Forelimb muscle (tissue), 1 donor: ENCODE measurements at places on chromosomes 5 and 9.

GRCh38 chr9:105658351-105658750, 3.9 kb upstream of the TAL2 start:
- no peak for DNase-seq

DNA sequence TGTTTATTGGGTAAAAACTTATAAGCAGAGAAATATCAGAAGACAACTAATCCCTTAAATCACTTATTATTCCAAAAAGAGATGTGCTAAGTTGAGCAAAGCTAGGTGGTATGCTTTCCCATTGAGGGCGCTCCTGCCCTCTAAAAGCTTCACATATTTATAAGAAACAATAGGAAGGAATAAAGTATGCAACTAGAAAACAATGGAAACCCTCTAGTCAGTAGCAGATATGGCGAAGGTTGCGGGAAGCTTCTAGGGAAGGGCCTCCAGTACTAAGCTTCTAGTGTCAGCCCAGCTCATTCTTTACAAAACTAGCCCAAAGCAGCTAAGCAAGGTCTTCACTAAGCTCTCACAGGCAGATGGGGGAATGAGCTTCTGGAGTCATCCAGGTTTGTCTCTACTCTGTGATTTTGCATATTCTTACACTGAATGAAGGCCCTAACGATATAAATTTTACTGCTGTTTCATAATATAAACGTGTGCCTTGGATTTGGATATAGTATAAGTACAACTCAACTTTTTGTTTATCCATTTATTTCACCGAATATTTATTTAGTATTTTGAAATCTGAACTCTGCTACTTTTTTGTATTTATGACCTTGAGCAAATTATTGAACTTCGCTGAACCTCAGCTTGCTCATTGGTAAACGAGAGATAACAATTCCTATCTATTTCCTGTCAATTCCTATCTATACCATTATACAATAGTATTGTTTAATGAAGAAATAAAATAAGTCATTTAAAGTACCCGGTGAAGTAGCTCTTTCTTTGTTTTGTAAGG, 571.4 kb downstream of the ELAVL2 start:
- no peak for DNase-seq

- DNase-seq: no peak
Measured at GRCh38 chr5:167147879-167148278, 1143.6 kb upstream of the WWC1 start.

GRCh38 chr5:94223235-94223634, 395.2 kb downstream of the KIAA0825 start:
- DNase-seq: no peak

GRCh38 chr9:18698992-18699391, 225.0 kb downstream of the ADAMTSL1 start:
- no peak for DNase-seq

GRCh38 chr5:150190987-150191386, 1.1 kb downstream of the SLC6A7 start:
- DNase-seq: no peak

GRCh38 chr9:132547052-132547431, 35.4 kb upstream of the BARHL1 start:
- no peak for DNase-seq

GRCh38 chr5:54844905-54845566, 140.4 kb downstream of the ESM1 start:
- no peak for DNase-seq

DNA sequence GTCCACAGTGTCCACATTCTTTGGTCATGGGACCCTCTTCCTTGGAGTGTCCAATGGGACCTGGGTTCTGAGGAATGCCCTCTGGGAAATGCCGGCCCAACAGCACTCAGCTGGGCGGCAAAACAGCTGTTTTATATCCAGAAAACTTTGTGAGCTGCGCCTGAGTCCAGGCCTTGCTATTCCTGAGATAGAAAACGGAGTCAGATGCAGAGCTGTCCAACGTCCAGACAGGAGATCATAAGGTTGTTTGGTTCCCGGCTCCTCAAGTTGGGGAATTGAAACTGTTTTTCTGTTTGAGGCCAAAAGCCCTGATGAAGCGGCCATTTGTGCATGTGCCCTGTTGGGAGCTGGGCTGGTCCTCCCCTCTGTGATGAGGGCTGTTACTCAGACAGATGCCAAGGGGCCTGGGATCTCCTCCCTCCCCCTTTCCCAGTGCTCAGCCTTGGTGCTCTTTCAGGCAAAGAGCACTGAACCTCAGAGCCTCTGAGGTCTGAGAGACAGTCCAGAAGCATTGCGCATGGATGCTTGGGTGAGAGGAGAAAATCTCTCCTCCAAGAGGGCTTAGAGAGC, 66.6 kb upstream of the GARNL3 start:
- DNase-seq: no peak

GRCh38 chr5:142836048-142836447, 65.9 kb downstream of the ARHGAP26 start:
- DNase-seq: no peak

DNA sequence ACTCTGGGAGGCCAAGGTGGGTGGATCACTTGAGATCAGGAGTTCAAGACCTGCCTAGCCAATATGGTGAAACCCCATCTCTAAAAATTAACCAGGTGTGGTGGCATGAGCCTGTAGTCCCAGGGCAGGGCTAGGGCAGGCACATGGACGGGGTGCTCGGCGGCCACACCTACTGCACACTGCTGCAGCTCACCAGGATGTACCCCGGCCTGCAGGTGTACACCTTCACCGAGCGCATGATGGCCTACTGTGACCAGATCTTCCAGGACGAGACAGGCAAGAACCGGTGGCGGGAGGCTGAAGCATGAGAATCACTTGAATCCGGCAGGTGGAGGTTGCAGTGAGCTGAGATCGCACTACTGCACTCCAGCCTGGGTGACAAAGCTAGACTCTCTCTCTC, 3.2 kb downstream of the ST6GALNAC4 start:
- DNase-seq: no peak

- no peak for DNase-seq
Measured at GRCh38 chr9:92468206-92468605, 14.1 kb downstream of the ASPN start.

DNA sequence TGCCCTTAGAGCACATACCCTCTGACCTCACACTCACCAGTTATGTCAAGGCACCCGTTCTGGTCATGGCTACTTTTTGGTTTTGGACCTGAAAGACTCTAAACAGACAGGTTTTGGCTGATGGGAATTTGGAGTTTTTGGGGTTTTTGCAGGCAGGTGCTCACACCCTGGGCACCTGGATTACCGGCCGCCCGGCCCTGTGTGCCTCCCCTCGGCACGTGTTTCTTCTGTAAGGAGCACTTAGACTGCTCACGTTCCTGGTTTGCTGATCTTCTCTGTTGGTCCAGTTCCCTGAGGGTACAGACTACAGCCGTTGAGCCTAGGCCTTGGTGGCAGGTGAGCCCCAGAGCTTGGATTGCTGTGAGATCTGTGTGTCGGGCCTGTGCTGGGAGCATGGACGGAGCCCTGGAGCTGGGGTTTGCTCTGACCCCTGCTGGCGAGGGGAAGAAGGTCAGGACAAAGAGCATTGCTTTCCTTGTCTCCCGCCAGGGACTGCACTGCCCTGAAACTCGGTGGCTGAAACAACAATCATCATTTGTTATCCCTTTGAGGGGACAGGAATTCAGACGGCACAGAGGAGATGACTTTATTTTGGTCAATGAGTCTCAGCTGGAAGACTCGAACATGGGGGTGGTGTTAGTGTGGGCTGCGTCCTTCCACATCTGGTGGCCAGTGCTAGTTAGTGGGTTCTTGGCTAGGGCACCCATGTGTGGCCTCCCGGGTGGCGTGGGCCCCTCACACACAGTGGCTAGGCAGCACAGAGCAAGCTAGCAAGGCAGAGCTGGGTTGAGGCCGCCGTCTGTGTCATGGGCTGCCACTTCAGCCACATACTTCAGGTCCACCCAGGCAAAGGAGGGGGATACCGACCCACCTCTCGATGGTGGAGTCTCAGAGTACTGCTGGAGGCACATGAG, 76.4 kb downstream of the EHMT1 start:
- DNase-seq: no peak

- no peak for DNase-seq
Measured at GRCh38 chr9:36486933-36487481, 85.7 kb upstream of the MELK start.

GRCh38 chr9:16870596-16871335, at the start of gene BNC2:
TSS of gene BNC2 (minus strand) at chr9:16870670. CDS start at chr9:16870648, 22 bp downstream.
- no peak for DNase-seq

DNA sequence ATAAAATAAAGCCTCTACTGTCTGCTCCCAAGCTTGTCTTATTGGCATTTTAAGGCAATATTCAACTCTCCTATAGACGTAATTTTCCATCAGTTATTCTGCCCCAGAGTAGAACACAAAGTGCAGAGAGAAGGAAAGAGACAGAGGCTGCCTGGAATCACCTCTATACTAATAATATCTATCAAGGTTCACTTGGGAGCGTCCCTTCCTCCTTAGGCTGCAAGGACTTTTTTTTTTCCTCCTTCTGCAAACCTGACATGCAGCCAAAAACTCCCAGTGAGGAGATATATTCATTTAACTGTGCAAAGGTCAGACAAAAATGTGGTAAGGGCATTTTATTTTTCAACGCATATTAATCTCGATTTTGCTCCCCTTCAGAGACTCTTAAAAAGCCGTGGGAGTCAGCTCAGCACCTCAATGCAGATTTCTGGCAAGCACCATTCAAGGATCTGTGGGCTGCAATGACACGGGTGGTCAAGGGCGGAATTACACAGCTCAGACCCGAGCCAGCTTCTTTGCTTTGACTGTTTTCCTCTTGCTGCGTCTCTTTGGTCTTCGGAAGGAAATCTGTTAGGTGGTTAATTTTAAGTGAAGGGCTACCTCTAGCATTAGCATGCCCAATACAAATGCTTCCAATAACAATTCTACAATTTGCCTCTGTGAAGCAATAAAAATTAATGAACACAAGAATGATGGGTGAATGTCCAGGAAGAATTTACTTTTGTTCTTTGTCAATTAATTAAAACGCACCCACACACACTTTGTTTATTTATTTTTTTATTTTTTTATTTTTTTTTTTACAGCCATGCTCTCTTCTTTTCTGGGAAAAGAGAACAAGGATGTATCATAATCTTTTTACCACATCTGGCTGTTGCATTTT, 587.7 kb upstream of the GRAMD2B start:
- peak; percentile 32 for DNase-seq

- DNase-seq: no peak
Measured at GRCh38 chr9:126615791-126616447, 2.2 kb downstream of the LMX1B start.

DNA sequence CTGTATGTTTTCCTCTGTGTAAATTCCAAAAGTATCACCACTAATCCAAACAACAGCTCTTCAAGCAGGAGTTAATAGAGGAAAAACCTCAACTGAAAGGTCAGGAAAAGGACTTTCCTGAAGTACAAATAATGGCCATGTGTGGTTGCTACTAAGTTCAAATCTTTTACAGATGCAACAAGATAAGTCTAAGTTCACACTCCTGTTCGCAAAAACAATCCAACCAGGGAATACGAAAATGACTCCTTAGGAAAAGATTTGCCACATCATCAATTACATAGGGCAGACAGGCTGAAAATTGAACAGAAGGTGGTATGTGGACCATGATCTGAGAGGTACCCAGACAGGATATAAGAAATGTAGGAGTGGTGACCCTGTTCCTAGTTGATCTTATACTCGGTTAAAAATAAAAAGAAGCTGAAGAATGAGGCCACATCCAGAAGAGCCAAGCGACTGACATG, 210.2 kb downstream of the TSSK1B start:
- DNase-seq: no peak

GRCh38 chr5:39364367-39364766, at the start of gene C9:
TSS of gene C9 (minus strand) at chr5:39364495. CDS start at chr5:39364464, 31 bp downstream.
- DNase-seq: no peak

DNA sequence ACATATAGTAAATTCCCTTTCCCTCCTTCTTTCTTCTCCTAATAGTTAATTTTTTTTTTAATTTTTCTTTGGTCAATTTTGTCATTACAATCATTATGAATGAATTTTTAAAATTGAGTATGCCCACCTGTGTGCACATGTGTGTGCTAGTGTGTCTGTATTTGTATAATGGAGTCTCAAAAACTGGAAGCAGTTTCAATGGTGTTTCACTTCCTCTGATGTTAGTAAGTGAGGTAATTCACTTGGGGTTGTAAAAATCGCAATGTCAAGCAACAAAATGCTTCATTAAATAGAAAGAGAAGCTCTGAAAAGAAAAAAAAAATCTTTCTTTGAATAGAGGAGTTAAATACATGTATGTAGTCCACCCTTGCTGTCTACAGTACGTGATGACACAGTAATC, 1467.6 kb upstream of the NUDT12 start:
- DNase-seq: no peak

DNA sequence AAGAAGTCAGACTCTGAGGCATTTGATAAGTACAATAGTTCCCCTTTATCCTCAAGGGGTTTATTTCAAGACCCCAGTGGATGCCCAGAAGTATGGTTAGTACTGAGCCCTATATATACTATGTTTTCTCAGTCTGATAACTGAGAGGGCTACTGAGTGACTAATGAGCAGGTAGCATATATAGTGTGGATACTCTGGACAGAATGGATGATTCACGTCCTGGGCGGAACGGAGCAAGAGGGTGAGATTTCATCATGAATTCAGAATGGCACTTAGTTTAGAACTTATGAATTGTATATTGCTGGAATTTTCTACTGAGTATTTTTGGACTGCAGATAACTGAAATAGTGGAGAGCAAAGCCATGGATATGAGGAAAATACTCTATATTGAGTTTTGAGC, 457.6 kb downstream of the PLK2 start:
- no peak for DNase-seq

- no peak for DNase-seq
Measured at GRCh38 chr5:143057580-143057999, 287.4 kb downstream of the ARHGAP26 start.

GRCh38 chr5:6218116-6218515, 160.2 kb downstream of the MED10 start:
- no peak for DNase-seq
